Activated CD8-positive, alpha-beta memory T cell treated with anti-CD3 and anti-CD28 coated beads, Interleukin-2, amount 10 ng/mL, durations not matched to agents 7 days and 5 days (primary cell): ENCODE measurements at places on chromosomes 2 and 18. TPM values are rescaled to one million over a fixed set of nuclear protein-coding genes. Genes with fewer than 3 reads are reported as not detected.

Gene STAT4
- total RNA-seq, result 101 TPM

Gene MROH2A
- total RNA-seq, result not detected

Gene CNGA3
- not detected for total RNA-seq

Gene NPAS2
- total RNA-seq, result 0.47 TPM

Gene GAREM2
- total RNA-seq, result 2.5 TPM

Gene MYO5B
- total RNA-seq, result not detected

Gene IL1RN
- 1.8 TPM for total RNA-seq

Gene CD8B2
- total RNA-seq, result 7.0 TPM

Gene KCNG2
- total RNA-seq, result not detected
